Upper lobe of left lung (tissue), 6 donors: ENCODE measurements at places on chromosomes 16 and 17.

- DNase-seq = peak; percentile 92
Observed at GRCh38 chr16:56424791-56425438, 430 bp downstream of the AMFR start.

DNA sequence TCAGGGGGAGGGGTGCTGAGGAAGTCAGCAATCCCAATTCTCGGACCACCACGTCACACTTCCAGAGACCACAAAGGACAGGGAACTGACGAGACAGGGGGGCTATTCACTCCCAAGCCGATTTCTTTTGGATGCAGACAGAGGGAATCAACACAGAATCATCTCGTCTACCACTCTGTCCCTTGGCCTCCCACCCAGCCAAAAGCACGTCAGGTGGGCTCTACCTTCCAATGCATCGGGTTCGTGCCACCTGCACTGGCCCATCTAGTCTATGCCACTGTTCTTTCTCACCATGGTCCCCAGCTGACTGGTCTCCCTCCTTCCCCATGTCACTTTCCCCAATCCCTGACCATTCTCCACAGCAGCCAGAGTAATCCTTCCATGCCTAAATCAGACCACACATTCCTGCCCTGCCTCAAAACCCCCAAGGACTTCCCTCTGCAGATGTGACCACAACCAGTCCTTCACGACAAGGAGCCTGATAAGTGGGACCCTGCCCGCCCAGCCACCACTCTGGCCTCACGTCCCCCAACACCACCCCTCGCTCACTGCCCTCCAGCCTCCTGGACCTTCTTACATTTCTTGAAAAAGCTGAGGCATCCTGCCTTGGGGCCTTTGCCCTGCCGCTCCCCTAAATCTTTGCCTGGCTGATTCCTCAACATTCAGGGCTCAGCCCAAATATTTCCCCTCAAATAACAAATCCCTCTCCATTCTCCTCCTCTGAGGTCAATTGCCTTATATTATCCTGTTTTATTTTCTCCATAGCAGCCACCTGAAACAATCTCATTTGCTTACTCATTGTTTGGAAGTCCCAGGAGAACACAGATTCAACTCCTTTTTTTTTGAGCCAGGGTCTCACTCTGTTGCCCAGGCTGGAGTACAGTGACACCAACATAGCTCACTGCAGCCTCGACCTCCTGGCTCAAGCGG, 70.4 kb downstream of the IL21R start:
- no peak for DNase-seq

GRCh38 chr16:88330971-88331890, 51.5 kb upstream of the ZNF469 start:
- no peak for DNase-seq

DNA sequence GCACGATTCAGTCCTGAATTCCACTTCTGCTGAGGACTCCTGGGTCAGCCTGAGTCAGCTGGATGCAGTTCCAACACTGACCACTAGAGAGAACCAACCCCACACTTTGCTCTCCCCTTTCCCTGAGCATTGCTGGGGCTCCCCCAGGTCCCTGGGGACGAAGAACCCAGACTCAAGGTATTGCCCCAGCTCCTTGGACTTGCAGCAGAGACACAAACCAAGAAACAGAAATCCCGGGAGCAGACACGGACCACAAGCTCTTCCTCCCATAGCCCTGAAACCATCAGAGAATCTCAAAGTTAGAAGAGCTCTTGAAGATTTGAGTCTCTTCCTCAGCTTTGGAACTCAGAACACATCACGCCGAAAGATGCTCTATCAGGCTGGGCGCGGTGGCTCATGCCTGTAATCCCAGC, 678 bp upstream of the GH1 start:
- DNase-seq = peak; percentile 53

DNA sequence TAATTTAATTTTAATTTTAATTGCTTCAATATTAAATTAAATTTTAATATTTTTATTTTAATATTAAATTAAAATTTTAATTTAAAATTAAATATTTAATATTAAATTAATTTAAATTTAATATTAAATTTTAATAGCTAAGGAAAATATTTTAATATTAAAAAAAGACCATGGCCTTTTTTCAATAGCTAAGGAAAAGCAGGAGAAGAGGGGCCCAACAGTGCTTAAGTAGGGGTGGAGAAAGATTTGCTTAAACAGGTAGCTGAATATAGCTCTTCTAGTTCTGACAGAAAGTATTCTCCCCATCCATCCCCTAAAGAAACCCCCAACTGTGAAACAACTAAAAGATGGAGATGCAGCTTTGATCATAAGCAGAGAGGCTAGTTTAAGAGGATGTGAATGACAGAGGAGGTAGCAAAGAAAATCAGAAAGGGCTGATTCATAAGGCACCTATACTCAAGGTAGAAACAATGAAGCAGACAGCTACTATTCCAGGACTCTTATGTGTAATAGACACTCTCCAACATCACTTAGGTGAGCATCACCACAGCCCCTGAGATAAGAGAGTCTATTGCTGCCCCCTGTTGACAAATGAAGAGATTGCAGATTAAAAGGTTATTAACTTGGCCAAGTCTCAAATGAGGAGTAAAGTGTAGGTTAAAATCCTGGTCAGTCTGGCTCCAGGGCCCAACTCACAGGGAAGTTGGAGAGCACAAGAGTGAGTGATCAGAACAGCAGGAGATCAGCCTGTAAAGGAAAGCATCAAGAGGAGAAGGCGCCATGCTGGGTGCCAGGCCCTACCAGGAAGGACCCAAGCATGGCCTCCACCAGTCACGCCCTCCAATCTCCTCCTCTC, 7.8 kb upstream of the RNASEK start:
- DNase-seq = no peak

- no peak for DNase-seq
Observed at GRCh38 chr17:27352448-27353032, 58.6 kb downstream of the WSB1 start.

DNA sequence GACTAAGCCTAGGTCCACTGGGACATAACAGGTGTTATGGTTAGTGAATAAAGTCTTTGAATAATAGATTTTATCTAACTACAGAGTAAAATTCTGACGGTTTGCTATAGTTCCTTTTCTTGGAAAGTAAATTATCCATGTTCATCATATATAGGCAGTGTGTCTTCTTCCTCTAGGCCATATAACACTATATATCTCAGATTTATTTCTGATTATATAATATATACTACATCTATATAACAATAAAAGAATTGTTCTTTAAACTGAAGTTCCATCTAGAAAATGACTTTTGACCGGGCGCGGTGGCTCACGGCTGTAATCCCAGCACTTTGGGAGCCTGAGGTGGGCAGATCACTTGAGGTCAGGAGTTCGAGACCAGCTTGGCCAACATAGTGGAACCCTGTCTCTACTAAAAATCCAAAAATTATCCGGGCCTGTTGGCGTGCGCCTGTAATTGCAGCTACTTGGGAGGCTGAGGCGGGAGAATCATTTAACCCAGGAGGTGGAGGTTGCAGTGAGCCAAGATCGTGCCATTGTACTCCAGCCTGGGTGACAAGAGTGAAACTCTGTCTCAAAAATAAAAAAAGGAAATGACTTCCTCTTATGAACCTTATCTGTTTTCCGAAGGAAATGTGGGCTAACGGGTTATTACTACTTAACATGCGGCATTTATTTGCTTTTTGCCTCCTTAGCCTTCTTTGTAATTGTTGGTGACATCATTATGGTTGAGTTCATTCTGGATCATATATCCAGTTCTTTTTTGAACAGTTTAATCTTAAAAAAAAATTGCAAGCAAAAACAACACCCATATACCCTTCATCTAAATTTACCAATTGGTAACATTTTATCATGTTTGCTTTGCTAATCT, 29.2 kb downstream of the NOL11 start:
- DNase-seq = no peak

DNA sequence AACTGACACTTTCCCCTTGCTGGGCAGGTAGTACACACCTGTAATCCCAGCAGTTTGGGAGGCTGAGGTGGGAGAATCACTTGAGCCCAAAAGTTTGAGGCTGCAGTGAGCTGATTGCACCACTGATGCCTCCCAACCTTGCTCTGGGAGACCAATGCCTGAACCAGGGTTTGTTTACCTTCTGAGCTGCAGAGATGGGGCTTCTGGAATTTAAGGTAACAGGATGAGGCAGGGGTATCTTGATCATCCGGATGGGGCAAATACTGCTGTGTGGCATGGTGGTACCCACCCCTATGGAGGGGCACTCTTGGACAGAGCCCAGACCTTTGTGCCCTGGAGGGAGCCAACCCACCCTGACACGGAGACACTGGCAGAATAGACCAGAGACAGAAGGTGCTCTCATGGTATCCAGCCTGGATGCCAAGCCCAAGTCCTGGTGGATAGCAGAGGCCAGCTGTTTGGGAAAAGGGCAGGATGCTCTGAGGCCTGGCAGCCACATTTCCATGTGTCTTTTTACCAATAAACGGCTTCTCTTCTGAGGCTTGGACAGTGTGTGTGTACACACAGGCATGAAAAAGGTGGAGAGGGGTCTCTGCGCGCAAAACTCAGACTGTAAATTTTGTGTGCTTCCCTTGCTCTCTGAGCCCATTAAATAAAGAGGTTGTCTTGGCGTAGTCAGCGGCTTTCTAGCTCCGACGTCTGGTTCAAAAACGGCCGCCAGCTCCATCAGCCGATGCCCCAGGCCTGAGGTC, 4.4 kb downstream of the ZNF48 start:
- DNase-seq = no peak

- no peak for DNase-seq
Observed at GRCh38 chr17:53907435-53907834, 84.7 kb downstream of the KIF2B start.

DNA sequence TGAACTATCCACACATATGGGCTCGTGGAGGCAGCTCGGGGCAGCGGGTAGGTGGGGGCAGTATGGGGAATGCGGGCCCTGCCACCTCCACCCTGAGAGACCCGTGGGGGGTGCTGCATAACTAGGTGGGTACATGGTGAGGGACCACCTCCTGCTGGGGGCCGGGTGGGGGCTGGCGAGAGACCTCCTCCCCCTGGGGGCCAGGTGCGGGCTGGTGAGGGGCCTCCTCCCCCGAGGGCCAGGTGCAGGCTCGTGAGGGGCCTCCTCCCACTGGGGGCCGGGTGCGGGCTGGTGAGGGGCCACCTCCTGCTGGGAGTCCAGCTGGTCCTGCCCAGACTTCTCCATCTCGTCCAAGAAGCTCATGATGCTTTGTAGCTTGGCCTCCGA, 25.4 kb downstream of the CEP131 start:
- peak; percentile 73 for DNase-seq

GRCh38 chr16:47198180-47198575, 54.4 kb upstream of the NETO2 start:
- DNase-seq = no peak

DNA sequence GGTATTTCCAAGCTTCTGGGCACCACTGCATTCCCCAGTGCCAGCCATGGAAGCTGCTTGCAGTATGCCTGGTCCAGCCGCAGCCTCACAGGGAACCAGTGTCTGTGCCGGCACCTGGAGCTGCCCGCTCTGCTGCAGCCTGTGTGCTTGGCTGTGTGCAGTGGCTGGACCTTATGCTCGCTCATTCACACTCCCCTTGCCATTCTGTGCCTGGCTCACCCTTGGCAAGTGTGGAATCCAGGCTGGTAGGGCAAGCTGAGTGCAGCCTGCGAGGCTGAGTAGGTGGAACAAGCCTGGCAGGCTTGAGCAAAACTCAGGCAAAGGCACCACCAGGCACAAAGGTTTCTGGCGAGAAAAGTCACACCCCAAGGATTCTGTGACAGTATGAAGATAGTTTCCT, 144.0 kb downstream of the MYO1D start:
- DNase-seq = peak; percentile 18

- no peak for DNase-seq
Observed at GRCh38 chr17:15238057-15238456, 27.1 kb downstream of the PMP22 start.

GRCh38 chr16:54437921-54438320, 151.3 kb upstream of the IRX3 start:
- no peak for DNase-seq
